Choroid plexus epithelial cell (primary cell): ENCODE measurements at places on chromosomes 1 and 21.
A peak's percentile ranks its signal among the peaks of the same experiment; 100 is the strongest.

DNA sequence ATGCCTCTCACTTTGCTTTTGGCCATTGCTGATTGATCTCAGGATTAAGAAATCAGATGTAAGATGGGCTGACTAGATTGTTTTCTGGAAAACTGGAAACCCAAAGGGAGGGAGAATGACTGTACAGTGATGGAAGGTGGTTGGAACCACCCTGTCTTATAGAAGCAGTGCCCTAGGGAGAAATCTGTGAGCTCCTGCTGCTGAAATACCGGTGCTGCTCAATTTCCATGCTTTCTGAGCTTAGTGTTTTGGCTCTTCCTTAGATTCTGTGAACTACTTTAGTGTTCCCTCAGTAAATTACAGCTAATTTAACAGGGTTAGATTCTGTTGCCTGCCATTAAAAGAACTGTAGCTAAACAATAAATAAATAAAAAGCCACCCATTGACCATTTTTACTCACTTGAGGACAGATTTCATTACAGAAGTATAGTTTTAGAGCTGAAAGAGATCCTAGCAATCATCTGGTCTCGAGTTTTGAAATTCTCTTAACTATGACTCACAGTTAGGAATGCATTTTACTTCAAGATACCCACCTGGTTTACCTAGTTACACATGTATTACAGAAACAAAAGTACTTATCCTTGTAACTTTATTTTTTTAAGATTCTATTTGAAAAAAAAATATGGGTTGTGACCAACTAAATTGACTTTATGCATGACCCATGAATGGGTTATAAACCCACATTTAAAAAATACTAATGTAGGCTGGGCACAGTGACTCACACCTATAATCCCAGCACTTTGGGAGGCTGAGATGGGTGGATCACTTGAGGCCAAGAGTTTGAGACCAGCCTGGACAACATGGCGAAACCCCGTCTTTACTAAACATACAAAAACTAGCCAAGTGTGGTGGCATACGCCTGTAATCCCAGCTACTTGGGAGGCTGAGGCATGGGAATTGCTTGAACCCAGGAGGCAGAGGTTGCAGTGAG, 33.2 kb downstream of the CAMSAP2 start:
- DNase-seq: peak; percentile 31

GRCh38 chr1:199725002-199725565, 302.4 kb upstream of the NR5A2 start:
- no peak for DNase-seq

DNA sequence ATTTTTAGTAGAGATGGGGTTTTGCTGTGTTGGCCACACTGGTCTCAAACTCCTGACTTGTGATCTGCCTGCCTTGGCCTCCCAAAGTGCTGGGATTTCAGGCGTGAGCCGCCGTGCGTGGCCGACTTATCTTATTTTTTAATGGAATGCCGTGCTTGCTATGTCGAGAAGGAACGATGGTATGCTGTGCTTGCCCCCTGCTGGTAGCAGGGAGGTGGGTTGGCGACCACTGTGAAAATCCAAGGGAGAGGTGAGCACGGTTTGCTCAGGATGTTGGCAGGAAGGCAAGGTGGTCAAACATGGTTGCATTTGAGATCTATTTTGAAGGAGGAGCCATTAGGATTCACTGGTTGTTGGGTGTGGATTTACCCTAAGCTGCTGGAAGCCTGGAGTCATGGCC, 45.8 kb upstream of the RCC2 start:
- DNase-seq: peak; percentile 47

DNA sequence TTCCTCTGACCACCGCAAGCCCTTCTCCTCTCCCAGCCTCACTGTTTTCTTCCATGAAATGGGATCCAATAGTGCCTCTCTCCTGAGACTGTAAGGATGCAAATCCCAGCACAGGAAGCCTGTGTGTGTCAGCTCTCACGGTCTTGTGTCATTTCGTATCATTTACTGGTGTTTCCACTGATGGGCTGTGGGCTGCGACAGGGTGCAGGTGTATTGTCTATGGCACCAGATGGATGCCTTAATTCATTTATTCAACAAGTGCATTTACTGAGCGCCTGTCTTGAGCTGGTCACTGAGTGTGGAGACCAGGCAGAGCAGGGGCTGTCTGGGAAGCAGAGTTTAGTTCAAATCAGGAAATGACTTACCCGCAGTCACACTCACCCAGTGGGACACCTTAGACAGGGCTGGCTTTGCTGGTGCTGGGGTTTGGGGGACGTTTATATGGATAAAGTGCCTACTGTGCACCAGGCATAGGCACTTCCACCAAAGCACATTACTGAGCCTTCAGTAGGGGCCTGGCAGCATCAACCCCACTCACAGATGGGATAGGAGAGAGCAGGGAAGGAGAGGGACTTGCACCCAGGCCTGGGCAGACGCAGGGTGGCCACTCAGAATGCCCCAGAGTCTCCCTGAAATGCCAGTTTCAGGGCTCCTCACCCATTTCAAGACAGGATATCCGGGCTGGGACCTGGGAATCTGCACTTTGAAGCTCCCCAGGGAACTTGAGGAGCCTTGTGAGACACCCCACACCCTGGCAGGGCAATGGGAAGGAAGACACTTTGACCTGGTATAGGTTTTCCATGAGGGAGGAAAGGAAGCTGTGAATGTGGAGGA, 398.9 kb downstream of the MATN1 start:
- no peak for DNase-seq

GRCh38 chr1:36705629-36706028, 222.9 kb upstream of the CSF3R start:
- DNase-seq: no peak

GRCh38 chr21:34797921-34798535, 129.2 kb downstream of the CLIC6 start:
- DNase-seq: peak; percentile 39

DNA sequence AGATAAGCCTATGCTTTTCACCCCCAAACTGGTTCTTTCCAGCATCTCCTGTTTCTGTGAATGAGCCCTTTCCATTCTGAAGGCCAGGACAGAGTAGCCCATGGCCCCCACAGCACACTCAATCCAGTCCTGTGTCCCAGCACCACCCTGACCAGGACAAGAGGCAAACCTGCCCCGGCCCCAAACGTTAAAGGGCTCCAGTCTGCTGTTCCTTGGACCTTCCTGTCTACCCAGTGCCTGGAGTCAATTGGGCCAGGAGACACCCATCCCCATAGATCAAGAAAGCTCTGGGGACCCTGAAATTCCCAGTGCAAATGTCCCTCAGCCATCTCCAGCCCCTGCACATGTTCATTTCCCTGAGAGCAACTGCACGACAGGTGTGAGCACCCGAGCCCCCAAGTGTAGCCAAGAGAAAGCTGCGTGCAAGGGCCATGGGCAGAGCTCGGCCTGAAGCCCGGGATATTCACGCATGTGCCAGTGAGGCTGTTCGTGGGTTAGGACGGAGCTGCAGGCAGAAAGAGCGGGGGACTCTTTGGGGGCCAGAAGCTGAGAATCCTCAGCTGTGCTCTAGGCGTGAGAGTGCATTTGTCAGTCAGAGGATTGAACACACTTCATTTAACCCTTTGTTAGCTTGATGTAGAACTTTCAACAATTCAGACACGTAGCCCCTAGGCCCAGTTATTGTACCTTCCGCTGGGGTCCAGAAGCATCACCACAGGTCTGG, 4.2 kb upstream of the RIPK4 start:
- no peak for DNase-seq

DNA sequence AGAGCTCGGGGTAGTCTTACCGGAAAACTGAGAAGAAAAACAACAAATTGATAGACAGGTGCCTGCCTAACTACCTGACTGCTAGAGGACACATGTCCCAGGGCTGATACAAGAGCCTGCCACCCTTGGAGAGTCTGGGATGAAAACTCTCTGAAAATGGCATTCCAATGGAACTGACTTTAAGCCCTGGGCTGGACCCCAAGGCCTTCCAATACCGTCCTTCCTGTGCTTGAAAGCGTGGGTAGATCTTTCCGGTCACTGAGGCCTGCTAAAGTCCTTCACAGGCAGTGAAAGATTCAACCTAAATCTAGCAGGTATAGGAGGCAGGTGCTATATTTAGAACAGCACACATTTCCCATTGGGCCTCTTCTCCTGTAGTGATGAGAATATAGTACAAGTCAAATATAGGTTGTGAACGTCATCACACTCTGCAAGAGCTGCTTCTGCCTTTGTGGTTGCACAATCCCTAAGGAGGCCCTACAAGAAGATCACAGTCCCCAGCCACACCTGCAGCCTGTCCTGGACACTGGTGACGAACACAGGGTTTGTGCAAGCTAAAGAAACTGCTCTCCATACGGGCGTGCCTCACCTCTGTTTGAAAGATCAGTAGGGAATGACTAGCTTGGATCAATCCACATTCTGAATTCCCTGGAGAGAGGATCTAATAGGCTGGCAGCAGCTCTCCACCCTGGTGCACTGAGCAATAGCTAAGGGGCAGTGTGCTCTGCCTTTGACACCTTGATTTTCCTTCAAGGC, 876 bp upstream of the CHML start:
- peak; percentile 42 for DNase-seq

- DNase-seq: peak; percentile 80
These were observed 256.8 kb upstream of the C1orf105 start for GRCh38 chr1:172163498-172164215.

- DNase-seq: peak; percentile 52
These were observed 66.1 kb downstream of the TTC3 start for GRCh38 chr21:37139154-37139553.

DNA sequence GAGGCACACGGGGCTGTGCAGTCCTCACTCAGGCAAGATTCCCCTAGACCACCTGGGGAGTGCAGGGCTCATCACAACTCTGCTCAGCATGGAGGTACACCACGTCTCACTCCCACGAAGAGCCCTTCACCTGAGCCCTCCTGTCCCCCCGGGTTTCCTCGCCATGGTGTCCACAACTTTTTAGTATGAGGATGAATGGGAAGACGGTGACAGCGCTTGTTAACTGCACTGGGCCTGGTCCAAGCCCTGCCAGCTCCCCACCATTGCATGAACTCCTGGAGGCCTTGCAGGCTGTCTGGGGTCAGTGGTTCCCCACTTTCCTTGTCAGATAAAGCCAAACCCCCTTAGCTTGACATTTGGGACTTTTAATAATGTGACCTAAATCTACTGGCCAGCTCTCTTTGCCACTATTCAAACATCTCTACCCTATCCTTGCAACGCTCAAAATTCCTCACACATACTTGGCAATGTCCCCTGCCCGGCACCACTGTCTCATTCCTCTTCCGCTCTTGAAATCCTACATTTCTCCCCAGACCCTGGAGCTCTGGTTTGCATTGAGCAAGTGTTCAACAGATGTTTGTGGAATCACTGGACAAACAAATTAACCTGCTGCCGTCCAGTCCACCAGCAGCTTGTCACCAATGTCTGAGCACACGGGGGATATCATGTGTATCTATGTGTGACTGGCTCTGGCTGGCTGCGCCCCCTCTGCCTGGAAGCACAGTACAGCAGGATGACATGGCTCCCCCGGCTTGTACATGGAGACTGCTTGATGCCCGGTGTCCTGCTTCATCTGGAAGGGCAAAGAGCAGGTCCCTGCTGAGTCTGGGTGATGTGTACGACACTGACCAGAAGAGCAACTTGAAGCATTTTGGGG, 11.2 kb downstream of the TMEM9 start:
- DNase-seq: no peak

DNA sequence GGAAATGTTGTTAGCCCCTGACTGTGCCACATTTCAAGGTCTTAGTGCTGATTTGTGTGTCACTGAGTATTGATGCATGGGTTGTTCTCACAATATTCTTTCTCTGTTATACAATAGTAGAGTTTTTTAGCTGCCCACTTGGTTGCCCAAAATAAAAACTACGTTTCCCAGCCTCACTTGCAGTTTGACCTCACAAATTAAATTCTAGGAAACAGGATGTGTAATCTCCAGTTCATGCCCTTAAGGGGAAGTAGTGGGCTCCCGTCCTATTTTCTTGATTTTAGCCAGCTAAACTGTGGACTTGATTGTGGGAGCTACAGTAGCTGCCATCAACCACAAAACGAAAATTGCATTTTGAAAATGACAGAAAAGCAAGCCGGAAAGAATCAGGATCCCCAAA, 27.3 kb upstream of the LAMC1 start:
- no peak for DNase-seq

GRCh38 chr21:39800311-39800710, 55.3 kb downstream of the IGSF5 start:
- DNase-seq: no peak

- DNase-seq: no peak
These were observed 70.6 kb downstream of the GADD45A start for GRCh38 chr1:67755619-67756018.

- DNase-seq: no peak
These were observed 1192.1 kb upstream of the B3GALT2 start for GRCh38 chr1:194378517-194378916.

DNA sequence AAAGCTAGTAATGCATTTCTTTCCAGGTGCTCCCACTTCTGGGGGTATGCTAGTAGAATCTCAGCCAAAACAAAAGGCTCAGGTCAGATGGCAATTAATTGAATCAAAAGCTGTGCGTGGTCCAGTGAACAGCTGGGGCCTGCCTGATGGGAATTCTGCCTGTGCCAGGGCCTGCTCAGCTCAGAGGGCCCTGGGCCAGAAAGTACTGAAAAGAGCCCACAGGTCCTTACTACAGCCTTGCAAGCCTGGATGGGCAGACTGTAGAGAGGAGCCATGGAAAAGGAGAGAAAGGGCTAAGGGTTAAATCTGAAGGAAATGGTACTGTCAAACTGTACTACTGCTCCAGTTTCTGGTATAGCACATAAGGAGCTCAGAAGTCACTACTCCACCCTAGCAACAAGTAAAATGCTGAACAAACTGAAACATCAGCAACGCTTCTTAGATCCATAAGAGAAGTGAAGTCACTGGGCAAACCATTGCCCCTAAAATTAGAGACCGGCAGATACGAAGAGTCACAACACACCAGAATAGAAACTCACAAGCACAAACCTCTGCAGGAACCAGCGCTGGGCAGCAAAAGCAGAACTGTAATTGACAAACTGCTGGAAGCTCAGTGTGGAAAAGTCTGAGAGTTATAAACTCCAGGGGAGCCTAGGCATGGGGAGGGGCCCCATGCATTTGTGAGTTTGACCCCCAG, 121.1 kb upstream of the SYT6 start:
- no peak for DNase-seq
